ENCODE measurements at places on chromosomes 4 and X.
A peak's percentile ranks its signal among the peaks of the same experiment; 100 is the strongest.

- DNase-seq: no peak
Measured at GRCh38 chr4:183757060-183757459, 98.0 kb downstream of the TRAPPC11 start.

- no peak for DNase-seq
Measured at GRCh38 chr4:10879411-10880110, 195.0 kb upstream of the CLNK start.

GRCh38 chr4:173682609-173683008 lies 152.6 kb upstream of the HAND2 start:
- no peak for DNase-seq

- peak; percentile 6 for DNase-seq
Measured at GRCh38 chr4:103994059-103994458, 274.3 kb upstream of the TACR3 start.

- peak; percentile 73 for DNase-seq
Measured at GRCh38 chr4:176277162-176277904, 8.3 kb upstream of the ASB5 start.

DNA sequence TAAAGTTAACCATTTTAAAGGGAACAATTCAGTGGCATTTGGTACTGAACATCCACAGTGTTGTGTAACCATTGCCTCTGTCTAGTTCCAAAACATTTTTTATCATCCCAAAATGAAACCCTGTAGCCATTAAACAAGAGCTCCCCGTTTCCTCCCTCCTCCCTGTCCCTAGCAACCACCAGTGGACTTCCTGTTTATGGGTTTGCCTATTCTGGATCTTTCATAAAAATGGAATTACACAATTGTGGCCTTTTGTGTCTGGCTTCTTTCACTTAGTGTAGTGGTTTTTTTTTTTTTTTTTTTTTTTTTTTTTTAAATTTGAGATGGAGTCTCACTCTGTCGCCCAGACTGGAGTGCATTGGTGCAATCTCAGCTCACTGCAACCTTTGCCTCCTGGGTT lies 11.6 kb downstream of the RBMX2 start:
- DNase-seq: peak; percentile 33

- no peak for DNase-seq
Measured at GRCh38 chr4:61462451-61463326, 262.6 kb downstream of the ADGRL3 start.

GRCh38 chr4:123244137-123244536 lies 152.5 kb upstream of the SPRY1 start:
- DNase-seq: peak; percentile 67

DNA sequence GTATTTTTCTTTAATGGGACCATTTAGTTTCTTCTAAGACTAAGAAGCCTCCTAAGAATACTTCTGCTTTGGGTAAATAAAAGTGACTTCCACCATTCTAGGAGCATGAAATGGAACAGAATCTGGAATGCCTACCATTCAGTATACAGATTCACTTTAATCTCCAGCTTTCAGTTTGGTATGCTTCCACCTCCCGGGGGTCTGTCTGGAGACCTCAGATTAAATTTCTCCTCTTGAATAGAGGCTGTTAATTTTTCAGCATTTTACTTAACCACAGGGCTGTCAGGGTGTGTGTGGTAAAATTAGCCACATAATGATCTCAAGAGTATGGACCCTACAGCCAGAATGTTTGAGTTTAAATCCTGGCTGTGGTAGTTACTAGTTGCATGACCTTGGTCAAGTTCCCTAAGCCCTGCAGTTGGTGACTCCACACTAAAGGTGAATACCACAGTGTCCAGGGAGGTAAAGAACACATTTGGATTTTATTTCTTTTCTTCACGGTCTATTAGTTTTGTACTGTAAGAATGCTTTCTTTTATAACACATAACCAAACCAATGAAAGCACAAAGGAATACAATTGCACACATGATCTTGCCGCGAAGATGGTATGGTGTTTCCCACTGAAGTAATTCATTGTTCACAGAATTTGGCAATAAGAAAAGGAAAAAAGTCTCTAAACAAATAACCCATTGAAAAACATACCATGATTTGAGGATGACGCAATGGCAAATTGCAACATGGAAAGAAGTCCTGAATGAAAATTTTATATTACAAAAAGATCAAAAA lies 37.3 kb upstream of the TRIM2 start:
- DNase-seq: peak; percentile 62

GRCh38 chrX:151384807-151385206 lies 12.2 kb upstream of the VMA21 start:
- no peak for DNase-seq

DNA sequence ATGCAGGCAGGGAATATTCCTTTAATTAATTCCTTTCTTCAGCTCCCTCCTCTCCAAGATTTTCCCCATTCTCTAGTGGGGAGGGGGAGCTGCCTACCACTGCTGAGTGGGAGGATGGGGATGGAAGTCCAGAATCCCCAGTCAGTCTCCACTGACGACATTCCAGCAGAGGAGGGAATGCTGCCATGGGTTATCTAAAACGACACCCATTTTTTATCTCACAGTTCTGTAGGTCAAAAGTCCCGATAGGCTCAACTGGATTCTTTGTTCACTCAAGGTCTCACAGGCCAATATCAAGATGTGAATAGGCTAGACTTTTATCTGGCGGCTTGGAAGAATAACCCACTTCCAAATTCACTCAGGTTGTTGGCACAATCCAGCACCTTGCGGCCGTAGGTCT lies 64.4 kb downstream of the SH3KBP1 start:
- no peak for DNase-seq

- no peak for DNase-seq
Measured at GRCh38 chrX:129655547-129656249, 942 bp upstream of the APLN start.

DNA sequence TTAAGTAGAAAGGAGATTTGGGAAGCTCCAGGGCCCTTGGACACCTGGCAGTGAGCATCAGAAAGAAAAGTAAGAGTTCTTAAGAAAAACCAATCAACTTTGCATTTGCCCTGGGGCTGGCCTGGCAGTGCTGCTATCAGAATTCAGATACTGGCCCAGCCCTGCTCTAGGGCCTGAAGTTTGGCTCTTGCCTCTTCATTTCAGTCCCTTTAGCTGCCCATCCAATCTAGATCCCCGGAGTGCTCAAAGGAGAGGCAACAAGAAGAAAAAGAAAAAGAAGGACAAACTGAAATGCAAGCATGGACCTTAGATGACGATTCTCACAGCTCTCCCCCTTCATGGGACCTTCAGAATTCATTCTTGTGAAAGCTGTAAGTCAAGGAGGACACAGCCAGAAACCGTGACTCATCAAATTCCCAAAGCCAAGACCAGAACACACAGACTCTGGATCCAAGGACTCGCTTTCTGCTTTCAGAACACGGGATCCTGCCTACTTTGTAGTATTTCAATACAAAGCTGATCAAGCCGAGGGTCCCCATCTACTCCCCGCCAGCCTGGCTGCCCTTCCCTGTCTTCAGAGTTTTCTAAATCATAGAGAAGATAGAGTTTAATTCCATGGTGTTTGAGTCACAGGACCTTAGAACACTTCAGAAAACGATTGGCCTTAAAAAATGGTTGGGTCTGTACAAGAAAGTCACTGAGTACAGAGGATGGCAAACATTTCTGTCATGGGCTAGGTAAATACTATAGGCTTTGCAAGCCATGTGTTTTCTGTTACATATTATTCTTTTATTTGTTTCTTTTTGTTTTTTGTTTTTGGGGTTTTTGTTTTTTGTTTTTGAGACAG lies 103.7 kb downstream of the RBM47 start:
- no peak for DNase-seq

GRCh38 chrX:124249345-124249744 lies 83.1 kb upstream of the TEX13D start:
- no peak for DNase-seq

GRCh38 chr4:26326791-26327190 lies 6.0 kb downstream of the RBPJ start:
- DNase-seq: no peak

- DNase-seq: no peak
Measured at GRCh38 chrX:153476666-153477363, 6.4 kb upstream of the HAUS7 start.

DNA sequence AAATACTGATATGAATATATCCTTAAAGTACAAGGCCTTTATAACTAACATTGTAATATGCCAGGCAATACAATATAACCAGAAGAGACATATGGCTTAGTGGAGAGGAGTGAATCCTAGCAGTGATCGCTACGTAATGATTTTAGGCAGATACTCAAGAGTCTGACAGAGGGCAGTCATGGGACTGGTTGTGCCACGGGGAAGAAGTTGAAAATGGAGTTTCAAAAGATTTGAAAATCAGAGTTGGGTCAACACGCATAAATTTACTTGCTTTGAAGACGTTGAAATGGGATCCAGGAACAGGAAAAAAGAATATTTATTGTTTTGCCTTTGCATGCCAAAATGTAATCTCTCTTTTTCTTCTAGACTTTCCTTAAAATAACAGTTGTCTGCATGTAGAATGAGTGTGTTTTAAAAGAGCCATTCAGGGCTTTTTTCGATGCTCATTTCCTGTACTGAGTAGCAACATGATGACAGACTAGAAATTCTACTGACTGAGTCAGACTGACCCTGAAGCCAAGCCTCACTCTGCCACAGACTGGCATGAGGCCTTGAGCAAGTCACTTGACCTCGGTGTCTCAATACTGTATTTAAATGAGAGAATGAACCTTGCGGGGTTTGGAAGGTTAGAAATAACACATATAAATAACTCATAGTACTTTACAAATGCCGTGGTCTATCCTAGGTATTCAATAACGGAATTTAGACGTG lies 8.1 kb upstream of the SMS start:
- no peak for DNase-seq

GRCh38 chr4:119264743-119265142 lies 52.2 kb downstream of the USP53 start:
- no peak for DNase-seq

- DNase-seq: no peak
Measured at GRCh38 chr4:175412161-175412560, 399.9 kb downstream of the GPM6A start.

GRCh38 chrX:24479924-24480323 lies 14.8 kb downstream of the PDK3 start:
- DNase-seq: peak; percentile 84

- DNase-seq: peak; percentile 79
Measured at GRCh38 chrX:25015486-25016360, at the start of gene ARX. Gene ARX, minus strand, starts transcription at chrX:25015965. Its CDS starts 228 bp downstream, at chrX:25015737.

- no peak for DNase-seq
Measured at GRCh38 chr4:141028024-141028529, 105.2 kb downstream of the RNF150 start.

DNA sequence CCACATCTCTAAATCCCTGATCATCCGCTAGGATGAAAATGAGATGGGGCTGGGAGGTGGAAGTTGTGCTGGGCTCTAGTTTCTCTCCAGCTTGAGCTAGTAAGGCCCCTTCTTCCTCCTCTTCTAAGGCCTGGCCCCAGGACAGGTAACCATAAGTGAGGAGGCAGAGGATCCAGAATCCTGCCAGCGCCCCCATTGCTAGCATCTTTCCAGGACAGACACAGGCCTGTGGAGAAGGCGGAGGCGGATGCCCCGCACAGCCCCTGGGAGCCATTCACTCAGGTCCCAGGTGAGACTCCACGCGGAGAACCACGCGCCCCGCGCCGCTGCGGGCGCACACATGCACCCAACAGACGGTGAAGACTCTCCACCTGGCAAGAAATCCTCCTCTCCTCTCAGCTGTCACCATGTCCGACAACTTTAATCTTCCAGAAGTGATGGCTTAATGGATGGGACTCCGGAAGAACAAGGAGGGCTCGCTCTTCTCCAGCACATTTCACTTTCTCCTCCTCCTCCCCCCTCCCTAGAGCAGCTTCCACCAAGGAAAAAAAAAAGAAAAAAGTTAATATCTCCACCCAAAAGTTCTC lies 793 bp downstream of the ARSJ start:
- DNase-seq: no peak

DNA sequence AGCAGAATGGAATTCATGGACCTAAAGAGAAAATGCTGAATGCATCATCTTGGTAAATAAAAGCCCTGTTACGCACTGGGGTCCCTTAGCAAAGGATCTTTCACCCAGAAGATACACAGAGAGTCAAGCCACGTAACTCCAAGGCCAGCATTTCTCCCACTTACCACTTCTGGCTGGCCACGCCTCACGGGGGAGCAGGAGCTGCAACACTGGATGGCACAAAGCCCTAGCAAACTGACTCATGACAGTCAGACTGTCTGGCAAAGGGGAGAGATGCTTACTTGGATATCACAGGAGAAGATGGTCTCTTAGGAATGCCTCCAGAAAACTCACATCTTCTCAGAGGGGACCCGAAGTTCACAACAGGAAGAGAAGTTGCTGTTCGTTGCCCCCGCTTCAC lies 51.4 kb upstream of the BCLAF3 start:
- no peak for DNase-seq

- DNase-seq: peak; percentile 74
Measured at GRCh38 chrX:136162827-136163570, 15.7 kb downstream of the FHL1 start.

DNA sequence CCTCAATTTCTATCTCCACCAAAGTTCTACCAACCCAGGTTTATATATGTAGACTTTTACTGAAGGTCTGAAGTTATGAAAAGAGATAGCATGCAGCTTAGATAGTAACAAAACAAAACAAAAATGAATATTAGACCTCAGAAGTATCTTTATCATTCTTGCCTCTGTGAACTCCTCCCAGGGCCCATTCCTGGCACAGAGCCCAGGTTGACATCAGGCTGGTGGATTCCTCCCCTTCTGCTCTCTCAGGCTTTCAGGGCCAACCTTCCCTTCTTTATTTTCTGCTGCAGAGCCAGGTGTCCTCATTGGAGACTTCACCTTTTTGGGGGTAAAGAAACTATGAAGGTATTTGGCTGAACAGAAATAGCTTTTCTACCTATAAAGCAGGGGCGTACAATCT lies 112.8 kb upstream of the PITX2 start:
- no peak for DNase-seq

DNA sequence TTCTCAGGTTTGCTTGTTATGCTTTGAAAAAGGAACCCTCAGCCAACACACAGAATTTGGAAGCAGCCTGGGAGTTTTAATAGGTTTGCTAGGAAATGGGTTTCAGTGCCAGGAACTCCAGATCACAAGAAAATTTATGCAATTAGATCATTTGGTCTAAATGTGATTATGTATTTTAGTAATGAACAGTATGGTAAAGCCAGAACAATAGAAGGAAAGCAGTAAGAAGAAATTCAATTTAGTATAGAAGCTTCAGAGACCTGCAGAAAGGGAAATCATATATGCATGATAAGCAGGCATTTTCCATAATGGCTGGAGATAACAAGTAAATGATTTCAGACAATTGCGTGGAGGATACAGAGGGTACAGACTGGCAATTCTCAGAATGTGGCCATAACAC lies 184.7 kb downstream of the KCNIP4 start:
- no peak for DNase-seq

DNA sequence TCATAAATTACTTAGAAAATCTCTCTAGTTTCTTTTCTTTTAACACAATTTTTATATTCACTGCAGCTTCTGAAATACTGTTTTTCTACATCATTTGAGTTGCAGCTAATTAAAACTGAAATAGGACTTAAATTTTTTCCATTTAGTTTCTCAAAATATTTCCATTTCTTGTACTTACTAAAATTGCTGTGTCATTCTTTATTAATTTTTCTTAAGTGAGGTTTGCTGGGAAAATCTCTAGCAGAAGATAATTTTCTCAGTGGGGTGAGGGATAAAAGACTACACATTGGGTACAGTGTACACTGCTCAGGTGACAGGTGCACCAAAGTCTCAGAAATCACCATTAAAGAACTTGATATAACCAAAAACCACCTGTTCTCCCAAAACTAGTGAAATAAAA lies 57.7 kb downstream of the RNF150 start:
- DNase-seq: no peak

- DNase-seq: peak; percentile 74
Measured at GRCh38 chr4:120977435-120977997, 55.0 kb upstream of the PRDM5 start.

GRCh38 chr4:83231620-83232076 lies 53.0 kb downstream of the COQ2 start:
- DNase-seq: peak; percentile 78

- no peak for DNase-seq
Measured at GRCh38 chr4:39631700-39632079, 7.0 kb downstream of the SMIM14 start.

Measured in hematopoietic multipotent progenitor cell treated with erythropoietin and hydrocortisone succinate and interleukin-3 and kit ligand, for 4 days (in vitro differentiated cells).